Fibroblast of skin of left quadriceps (primary cell): ENCODE measurements at places on chromosomes 1 and 21.

DNA sequence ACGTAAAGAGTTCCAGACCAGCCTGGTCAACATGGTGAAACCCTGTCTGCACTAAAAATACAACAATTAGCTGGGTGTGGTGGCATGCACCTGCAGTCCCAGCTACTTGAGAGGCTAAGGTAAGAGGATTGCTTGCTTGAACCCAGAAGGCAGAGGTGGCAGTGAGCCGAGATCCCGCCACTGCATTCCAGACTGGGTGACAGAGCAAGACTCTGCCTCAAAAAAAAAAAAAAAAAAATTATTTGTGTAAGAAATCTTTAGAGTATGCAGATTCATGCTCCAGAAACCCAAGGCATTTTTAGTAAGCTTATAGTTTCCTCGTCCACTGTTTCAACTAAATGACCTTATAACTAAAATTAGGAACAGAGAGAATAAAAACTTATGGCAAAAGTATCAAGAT is 51.3 kb downstream of the ABL2 start:
- no peak for DNase-seq

DNA sequence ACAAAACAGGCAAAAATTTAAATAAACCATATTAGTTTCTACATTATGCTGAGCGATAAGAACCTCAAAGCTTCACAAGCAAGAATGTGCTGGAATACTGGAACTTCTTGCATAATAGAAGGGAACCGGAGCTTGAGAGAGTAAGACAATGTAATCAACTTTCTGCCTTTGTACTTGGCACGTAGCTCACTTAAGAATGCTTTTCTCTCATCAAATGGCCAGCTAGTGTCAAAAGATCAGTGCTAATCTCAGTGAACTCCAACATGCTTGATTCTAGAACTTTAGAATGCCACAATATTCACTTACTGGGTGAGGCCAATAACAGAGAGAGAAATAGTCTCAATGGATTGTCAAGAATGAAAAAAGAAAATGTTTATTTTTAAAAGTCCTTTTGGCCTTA is 486.1 kb upstream of the LRRC7 start:
- no peak for DNase-seq

- no peak for DNase-seq
Observed at GRCh38 chr1:18693256-18694098, 62.8 kb downstream of the PAX7 start.

DNA sequence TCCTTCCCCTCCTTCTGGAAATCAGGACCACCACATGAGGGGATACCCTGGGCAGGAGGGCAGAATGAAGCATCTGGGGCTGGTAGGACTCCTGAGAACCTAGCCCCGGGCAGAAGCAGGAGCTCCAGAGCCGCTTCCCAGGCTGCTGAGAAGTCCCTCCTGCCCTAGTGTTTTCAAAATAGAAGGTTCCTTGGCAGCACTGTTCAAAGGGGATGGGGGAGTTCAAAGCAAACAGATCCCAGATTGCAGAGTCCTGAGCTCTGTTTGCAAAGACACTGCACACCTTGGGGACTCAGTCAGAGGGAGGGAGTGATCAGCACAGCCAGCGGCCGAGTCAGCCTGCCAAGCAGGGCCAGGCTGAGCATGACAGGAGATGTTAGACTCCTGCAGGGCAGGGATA is 177.8 kb downstream of the PTPRU start:
- no peak for DNase-seq

DNA sequence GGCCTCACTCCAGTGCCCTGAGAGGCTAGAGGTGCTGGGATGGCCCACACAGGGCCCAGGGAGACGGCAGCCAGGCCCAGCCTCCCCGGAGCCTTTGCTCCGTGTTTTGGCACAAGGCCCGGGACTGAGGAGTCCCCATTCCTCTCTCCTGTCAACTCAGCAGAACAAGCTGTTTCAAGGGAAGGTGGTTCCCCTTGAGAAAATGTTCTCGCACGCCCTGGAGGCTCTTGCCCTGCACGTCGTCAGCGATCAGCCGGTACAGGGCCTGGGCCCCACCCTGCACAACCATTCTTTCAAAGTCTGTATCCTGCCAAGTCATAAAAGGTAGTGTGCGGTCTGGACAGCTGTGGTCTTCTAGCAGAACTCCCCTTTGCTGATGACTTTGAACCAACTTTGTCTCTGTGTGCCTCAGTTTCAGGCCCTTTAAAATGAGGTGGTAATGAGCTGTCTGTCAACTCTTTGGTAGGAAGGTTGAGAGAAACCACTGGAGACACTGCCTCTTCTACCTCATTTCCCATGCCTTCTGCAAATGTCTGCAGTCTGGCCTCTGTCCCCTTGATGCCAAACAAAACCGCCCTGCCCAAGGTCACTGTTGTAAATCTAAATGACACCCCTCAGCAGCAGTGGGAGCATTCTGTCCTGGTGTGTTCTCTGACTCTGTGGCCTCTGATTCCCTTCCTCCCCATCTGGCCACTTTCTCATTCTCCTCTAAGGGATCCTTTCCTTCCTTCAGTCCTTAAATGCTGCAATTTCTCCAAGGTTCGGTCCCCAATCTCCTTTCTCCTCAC is 138.6 kb upstream of the JUN start:
- no peak for DNase-seq

GRCh38 chr1:233544304-233544703 is 69.6 kb upstream of the KCNK1 start:
- DNase-seq: no peak

DNA sequence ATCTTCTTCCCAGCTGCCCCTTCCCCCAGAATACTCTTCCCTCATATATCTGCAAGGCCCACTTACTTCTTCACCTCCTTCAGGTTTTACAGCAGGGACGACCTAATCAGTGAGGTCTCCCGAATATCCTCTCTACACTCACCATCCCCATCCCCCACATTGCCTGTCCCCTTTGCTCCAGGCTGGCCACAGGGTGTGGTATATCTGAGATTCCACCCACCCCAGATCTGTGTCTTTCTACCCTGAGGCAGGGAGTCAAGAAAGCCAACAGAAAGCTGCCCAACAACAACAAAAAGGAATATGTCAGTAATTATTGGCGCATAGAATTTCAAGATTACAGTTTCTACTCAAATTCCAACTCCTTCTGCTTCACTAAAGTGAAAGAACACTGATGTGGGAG is 30.0 kb upstream of the OPRD1 start:
- no peak for DNase-seq

- no peak for DNase-seq
Observed at GRCh38 chr1:48591181-48591580, 119.2 kb upstream of the SPATA6 start.

DNA sequence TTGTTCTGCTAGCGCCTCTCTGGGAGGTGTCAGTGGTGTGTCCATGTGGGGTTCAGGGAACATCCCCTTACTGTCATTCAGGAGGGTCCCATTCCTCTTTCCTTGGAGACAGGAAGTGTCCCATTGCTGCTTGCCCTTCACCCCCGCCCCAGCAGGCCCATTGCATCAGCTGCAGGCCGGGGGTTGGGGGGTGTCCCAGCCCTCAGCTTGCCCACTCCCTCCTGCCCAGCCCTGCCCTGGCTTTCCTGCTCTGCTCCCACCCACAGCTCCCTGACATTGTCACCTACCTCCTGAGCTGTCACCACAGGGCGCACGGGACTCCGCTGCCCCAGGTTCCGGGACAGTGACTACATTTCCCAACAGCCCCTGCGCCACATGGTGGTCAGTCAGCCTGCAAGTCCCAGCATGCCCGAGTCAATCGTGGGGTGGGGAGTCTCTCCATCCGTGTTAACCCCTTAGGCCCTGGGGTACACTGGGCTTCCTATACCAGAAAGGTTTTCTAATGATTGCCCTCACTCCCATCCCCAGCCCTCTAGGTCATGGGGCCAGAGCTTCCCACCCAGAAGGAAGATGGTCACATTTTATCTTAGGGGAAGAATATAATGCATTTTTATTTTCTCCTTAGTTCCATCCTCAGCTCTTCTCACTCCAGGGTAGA is at the start of gene INPP5B:
Gene INPP5B (minus strand): TSS at position 351 of the 658 bp plus-strand sequence. CDS start 745 bp downstream, outside the sequence.
- peak; percentile 77 for DNase-seq

- DNase-seq: no peak
Observed at GRCh38 chr1:53693339-53693738, 45.6 kb downstream of the GLIS1 start.

DNA sequence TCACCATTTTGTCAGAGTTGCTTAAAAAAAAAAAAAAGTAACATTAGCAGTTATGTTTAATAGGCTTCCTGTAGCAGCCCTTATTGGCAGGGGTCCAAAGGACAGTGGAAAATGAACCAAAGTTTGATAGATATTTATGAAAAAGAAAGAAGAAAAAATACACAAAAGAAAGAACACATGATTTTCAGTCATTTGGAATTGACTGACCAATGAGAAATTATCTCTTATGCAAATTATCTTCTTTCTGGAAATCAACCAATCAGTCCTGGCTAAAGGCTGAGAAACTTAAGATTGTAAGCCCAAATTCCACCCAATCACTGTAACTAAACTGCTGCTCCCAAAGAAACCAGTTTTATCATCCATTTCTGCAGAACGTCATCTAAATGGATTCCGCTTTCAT is 282.4 kb downstream of the TM2D1 start:
- DNase-seq: no peak

DNA sequence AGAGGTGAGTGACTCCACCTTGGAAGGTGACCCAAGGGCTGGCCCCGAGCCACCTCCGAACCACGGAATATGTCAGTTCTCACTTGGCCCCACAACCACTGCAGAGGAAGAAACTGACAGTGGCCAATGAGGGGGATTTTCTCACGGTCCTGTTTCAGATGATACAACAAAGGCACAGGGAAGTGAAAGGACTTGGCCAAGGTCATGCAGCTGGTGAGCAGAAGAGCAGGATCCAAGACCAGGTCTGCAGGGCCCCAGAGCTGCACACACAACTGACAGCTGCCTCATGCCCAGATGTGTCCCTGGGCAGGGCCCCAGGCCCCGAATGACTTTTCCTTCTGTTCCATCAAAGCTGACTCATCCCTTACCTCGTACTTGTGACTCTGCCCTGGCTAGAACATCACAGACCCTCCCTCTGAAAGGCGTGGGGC is 25.8 kb upstream of the EVA1B start:
- no peak for DNase-seq

DNA sequence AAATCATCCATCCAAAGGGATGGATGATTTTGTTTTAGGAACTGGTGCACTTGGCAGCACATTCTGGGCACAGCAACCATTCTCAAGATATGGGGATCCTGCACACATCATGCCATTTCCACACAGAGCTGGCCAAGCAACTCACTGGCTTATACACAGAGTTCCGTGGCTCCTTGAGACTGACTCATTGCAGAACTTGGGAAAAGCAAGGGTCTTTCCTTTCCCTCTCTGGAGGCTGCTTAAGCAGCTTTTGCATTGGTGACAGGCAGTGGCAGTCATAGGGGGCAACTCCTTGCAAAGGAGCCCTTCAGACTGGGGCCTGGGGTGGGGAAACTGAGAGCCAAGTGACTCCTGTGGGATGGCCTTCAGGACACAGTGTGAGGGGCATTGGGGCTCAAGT is 1.9 kb upstream of the MAD2L2 start:
- no peak for DNase-seq

- DNase-seq: no peak
Observed at GRCh38 chr1:43953361-43953760, 6.6 kb downstream of the IPO13 start.

DNA sequence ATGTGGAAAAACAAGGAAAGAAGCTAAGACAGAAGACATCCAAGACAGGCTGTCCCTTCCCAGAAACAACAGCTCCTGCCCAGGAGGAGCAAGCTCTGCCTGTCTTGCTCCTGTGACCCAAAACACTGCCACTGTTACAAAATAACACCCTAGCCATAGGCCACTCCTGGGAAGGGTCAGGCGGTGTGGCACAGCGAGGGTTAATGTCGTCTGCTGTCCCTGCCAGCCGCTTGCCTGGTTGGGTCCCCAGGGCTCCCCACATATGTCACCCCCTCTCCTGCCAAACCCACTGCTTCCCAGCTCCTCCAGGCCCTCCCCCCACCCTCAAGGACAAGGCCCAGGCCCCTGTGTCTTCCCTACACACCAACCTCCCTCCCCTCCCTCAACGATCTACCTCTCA is 3.9 kb upstream of the NHLH1 start:
- DNase-seq: no peak

DNA sequence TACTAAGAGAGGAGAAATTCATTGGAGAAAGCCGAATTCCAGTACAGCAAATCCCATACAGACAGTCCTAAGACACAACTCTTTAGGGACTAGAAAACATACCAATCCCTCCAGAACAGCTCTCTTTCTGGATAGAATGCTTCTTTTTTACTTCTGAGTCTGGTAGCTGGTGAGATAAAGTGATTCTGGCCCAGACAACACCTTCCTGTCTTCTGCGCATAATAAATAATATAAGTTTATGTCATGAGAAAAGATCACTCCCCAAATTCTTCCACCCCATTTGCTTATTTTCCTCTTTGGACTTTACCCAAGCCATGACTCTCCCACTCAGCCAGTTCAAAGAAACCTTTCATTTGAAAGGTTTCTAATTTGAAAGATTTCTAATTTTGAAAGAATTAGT is 98.4 kb downstream of the EDEM3 start:
- no peak for DNase-seq

GRCh38 chr1:184388319-184388889 is 1.6 kb downstream of the C1orf21 start:
- peak; percentile 45 for DNase-seq

DNA sequence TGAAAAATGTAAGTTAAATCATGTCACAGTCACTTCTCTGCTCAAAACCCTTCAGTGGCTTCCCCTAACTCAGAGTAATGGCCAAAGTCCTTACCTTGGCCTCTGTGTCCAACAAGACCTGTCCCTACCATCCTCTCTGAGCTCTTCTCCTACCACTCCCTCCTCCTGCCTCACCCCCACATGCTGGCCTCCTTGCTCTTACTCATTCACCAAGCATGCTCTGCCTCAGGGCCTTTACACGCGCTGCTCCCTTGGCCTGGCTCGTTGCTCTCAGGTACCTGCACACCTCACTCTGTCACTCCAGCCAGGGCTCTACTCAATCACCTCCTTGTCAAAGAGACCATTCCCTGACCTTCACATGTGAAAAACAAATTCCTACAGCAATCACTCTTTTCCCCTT is 54.2 kb downstream of the SEC16B start:
- DNase-seq: no peak

GRCh38 chr1:244821134-244821533 is 14.3 kb upstream of the COX20 start:
- DNase-seq: no peak

DNA sequence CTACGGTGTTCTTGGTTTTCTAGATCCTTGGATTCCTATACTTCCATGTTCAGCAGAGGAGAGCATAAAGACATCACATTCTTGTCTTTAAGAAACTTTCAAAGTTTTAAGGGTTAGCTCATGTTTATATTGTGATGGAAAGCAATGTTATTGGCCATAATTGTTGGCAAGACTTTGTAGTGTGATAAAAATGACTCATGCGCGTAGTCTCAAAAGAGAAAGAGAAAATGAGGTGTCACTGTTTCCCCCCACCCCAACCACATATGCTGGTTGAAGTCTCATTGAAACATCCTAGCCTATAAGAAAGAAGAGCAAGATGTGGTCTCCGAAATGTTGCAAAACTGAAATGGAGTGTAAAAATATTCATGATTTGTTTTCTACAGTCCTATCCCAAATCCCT is 348.8 kb downstream of the PTBP2 start:
- DNase-seq: no peak

DNA sequence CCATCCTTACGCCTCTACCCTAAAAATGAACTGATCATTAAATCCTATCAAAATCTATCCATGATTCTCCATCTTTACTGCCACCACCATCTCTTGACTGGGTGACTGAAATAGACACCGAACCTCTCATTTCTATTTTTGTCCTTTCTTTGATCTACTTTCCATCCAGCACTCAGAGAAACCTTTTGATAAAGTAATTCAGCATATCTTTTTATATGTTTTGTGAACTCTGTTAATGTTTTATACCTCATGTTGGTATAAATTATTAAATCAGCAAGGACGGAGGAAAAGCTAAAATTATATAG is 13.0 kb downstream of the PCNX2 start:
- no peak for DNase-seq

- no peak for DNase-seq
Observed at GRCh38 chr1:79362470-79362869, 355.9 kb upstream of the ADGRL4 start.
